Hippocampal formation (tissue), 2 donors: ENCODE measurements at places on chromosomes 11 and 22.
A peak's percentile ranks its signal among the peaks of the same experiment; 100 is the strongest.

DNA sequence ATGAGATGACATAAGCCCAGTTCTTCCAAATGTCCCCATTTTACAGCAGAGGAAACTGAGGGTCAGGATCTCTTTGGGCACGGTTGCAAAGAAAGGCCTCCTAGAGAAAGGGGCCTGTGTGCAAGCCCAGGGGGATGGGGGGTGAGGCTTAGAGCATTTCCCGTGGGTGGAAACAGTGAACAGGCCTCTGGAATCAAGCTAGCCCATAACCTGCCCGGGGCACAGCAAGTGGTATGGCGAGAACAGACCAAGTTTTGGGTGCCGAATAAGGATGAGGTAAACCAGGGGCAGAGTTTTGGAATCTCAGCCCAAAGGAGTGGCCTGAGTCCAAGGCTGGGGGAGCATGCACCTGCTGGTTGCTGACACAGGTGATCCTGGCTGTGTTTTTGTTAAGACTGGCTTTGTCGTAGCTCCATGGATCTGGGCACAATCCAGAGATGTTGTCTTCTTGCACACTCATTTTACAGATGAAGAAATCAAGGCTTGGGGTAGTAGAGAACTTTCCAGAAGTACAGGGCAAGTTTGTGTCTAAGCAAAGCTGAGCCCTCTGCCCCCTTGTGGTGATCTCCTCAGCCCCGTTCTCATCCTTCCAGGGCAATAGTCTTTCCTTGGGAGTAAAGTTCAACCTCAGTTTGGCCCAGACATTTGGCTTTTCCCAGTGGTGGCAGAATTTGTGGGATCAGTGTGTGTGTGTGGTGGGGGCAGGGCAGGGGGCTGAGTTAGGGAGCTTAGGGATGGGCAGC lies 53.5 kb upstream of the MYEOV start:
- DNase-seq = no peak

DNA sequence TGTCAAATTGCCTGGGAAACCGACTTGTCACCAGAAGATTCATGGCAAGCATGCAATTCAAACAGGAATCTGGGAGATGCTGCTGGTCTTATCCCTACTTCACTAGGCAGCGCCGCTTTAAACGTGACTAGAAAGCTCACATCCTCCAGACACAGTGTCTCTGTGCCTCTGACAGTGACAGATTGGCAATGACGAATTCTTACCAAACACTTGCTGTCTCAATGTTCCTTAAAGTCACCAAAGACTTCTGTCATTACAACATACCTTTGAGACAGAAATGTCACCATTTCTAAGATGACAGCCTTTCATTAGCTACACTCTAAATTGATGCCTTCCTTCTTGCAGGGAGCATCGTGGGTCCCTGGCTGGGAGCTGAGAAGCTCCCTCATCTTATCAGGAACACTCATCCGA lies 197.8 kb downstream of the CWF19L2 start:
- DNase-seq = no peak

GRCh38 chr11:44926036-44926435 lies 24.6 kb downstream of the TP53I11 start:
- DNase-seq = no peak

DNA sequence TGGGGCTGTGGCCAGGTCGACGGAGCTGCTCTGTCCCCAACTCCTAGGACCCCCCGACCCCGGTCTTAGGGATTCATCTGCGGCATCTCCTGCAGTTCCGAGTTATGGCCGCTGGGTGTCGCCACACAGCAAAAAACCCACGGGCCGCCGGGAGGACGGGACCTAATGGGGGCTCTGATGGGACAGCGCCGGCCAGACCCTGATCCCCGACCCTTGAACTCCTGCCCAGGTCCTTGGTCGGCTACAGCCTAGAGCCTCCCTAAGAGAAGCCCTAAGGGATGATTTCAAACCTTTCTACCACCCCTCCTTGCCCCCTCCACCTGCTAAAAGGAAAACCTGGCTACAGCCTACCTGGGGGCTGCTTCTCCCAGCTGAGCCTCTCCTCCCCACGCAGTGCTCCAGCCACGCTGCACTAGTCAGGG lies 30.8 kb upstream of the LRRC10B start:
- no peak for DNase-seq

- DNase-seq = no peak
These were observed 78.9 kb downstream of the PDE3B start for GRCh38 chr11:14722496-14722895.

- DNase-seq = no peak
These were observed 34.7 kb downstream of the ALG9 start for GRCh38 chr11:111836721-111837120.

DNA sequence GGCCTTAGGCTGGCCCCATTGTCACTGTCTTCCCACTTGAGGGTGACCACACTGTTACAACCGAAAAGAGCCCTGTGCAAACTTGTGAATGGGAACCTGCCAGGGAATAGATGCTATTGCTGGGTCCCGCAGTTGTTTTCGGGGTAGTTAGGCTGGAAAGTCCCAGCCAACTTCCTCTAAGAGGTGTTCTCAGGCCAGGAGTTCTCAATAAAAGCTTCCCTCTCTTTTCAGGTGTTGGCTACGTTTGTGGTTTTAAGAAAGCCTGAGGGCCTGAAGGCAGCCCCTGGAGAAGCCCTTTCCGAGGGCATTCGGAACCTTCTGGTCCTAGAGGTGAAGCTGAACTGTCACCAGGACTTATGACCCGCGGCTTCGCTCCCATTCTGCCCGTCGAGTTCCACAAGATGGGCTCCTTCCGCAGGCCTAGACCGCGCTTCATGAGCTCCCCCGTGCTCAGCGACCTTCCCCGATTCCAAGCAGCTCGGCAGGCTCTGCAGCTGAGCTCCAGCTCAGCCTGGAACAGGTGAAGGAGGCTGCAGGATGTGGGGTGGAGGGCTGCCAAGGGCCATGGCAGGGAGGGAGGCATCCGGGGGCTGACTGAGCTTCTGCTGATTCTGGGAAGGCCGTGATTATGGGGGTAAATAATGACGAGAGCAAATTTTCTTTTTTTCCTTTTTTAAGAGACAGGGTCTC lies 104.8 kb downstream of the PRR5L start:
- no peak for DNase-seq

DNA sequence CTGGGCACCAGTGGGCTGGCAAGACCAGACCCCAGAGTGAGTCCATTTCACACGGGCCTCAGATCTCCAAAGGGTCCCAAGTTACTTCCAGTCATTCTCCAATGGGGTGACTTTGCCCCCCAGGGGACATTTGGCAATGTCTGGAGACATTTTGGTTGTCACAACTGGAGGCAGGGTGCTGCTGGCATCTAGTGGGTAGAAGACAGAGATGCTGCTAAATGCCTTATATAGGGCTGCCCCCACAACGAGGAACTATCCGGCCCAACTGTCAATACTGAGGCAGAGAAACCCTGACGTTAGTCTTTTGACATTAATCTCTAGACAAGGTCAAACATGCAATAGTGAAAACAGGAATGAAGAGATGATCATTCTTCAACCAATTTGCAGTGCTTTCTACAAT lies 6.4 kb downstream of the RTN4RL2 start:
- no peak for DNase-seq

DNA sequence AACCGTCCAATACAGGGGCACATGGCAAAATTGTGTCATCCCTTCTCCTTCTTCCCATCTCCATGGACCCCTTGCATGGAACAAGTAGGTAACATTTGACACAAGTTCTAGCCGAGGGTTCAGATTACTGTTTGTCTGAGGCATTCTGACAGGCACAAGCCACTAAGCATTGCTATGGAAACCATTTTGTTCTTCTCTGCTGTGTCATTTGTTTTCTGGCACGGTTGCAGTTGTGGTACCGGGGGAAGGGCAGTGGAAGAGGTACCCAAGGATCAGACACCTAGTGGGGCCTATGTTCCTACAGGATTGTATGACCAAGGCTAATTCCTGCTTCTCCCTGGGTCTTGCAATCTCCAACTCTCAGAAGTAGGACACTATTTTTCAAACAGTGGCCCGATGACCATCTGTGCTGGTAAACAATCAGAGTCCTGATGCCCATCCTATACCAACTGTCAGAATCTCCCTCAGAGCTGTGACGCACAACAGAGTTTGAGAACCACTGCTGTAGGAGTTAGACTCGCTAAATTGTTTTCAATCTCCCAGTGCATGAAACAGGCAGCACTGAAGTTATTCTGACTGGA lies 69.3 kb downstream of the KCNC1 start:
- no peak for DNase-seq

DNA sequence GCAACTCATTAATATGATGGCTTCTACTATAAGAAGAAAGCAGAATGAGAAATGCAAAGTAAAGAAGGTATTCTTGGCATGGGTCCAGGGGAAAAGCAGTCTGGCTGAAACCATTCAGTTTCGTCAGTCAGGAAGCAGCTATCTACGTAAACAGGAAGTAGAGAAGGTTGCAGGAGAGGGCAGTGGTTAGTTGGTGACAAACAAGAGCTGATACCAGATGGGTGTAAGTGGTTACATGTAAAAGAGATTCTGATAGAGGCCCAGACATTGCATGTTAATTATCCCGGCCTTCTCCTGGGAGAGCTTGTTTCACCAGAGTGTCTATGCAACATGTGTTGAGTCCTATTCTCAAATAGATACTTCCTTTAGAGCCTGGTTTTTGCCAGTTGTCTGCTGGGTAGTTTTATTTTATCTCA lies 58.4 kb upstream of the PSMA1 start:
- peak; percentile 16 for DNase-seq

GRCh38 chr11:44452827-44453572 lies 112.5 kb upstream of the CD82 start:
- no peak for DNase-seq

DNA sequence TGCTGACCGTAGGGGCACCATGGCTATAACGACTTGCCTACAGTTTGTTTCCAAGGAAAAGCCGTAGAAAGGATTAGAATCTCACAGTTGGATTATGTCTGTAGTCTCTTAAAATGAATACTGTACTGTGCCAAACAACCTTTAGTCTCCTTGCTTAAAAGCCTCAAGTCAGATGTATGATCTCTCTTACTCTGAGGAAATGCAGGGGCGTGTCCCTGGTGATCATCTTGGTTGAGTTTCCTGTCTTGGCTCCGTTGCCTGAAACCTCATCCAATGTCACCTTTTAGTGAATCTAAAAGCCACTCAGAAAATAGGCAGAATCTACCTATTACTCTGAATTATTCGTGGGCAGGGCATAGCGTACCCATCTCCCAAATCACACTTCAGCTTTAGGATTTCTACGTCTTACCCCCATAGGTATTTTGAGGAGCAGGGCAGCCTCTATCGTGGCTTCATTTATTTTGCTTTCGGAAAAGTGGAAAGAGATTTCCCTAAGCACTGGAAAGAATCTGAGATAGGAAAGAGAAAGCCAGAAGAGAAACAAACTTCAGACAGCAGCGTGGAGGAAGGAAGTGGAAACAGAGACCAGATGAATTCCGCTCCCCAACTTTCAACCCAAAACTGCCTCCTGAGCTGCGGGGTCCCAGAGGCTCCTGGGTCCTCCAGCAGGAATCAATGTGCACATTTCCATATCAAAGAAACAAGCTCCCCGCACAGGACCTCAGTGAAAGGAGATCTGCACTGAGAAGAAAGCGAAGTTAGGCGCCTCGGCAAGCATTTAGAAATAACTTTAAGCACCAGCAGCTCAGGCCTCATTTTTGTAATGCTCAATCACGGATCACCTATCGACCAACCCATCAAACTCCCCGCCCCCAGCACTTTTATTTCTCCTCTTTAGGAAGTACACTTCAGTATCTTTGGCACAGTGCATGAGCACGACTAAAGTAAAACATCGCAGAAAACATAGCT lies 245.8 kb downstream of the ETS1 start:
- no peak for DNase-seq

GRCh38 chr11:269146-269890 lies 8.9 kb upstream of the NLRP6 start:
- no peak for DNase-seq

- DNase-seq = no peak
These were observed 26.0 kb downstream of the MUC2 start for GRCh38 chr11:1100417-1101245.

- DNase-seq = no peak
These were observed 38.3 kb upstream of the CCDC34 start for GRCh38 chr11:27401280-27401832.

DNA sequence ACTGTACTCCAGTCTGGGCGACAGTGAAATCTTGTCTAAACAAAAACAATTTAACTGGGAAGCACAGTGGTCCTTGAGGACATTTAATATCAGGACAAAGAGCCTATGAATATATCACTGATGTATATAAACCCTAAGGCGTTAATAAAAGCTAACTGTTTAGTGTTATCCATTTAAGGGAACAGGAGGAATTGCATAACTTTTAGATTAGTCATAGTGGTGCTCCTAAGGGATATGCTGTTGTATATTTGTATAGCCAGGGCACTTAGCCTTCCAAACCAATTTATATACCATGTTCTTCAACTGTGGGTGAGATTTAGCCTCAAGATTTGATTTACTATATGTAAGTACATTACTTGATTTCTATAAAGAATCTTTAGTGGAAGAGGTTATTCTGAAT lies 3.0 kb upstream of the CHEK1 start:
- no peak for DNase-seq

GRCh38 chr22:22878801-22879674 lies 8.6 kb upstream of the IGLL5 start:
- no peak for DNase-seq

DNA sequence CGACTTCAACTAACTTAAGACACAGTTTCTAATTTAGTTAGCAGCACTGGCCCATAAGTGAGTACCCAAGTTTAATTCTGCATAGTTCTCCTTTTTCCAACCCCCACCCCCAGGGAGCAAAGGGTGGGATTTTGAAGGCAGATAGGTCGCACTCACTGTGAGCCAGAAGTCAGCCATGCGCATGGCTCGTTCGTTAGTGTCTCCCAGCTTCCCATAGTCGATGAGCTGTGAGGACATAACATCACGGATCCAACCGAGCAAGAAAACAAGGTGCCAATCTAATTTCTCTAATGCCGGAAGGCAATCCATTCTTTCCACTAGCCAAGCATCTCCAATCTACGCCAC lies 577 bp downstream of the MRPL17 start:
- DNase-seq = no peak

DNA sequence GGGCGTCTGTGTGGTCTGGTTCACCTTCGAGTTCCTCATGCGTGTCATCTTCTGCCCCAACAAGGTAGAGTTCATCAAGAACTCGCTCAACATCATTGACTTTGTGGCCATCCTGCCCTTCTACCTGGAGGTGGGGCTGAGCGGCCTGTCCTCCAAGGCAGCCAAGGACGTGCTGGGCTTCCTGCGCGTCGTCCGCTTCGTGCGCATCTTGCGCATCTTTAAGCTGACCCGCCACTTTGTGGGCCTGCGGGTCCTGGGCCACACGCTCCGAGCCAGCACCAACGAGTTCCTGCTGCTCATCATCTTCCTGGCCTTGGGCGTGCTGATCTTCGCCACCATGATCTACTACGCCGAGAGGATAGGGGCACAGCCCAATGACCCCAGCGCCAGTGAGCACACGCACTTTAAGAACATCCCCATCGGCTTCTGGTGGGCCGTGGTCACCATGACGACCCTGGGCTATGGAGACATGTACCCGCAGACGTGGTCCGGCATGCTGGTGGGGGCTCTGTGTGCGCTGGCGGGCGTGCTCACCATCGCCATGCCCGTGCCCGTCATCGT lies 37.3 kb downstream of the KCNC1 start:
- DNase-seq = no peak

- no peak for DNase-seq
These were observed 40.6 kb downstream of the ASCL2 start for GRCh38 chr11:2229713-2230297.

- DNase-seq = no peak
These were observed 47.1 kb downstream of the ADAMTS8 start for GRCh38 chr11:130381317-130381716.
